RPMI8226 (cell line): ENCODE measurements at places on chromosomes 3 and 15.
A peak's percentile ranks its signal among the peaks of the same experiment; 100 is the strongest.

DNA sequence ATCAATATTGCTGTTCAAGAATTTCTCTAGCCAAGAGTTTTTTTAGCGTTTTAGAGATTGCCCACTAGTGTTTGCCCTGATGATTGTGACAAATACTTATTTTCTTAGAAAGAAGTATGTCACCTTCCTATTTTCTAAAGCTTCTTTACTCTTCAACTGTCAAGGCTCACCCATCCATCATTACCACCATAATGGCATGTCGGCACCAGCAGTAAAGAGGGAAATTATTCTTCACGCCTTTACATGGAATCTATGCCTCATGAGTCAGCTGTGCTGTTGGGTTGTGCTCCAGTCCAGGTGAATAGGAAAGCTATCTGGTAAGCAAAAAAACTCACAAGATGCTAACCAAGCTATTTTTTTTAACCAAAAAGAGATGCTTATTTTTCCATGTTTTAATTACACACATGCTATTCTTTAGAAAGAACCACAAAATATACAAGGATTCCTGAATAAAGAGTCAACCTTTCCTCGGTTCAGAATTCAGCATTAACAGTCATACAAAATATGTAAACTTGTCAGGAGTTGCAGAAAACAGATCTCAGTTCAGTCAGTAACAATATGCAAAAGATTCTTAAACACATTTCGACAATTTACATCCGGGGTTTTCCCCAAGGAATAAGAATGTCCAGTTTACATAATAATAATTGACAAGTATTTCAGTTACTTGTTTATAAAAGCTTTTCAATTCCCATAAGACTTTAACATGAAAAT is 128.0 kb downstream of the ATP8B4 start:
- DNase-seq, result no peak

- DNase-seq, result peak; percentile 84
These were observed at the start of gene PARP14 for GRCh38 chr3:122680475-122681283. Gene PARP14, plus strand, starts transcription at chr3:122680839. Its CDS starts 45 bp downstream, at chr3:122680884.

DNA sequence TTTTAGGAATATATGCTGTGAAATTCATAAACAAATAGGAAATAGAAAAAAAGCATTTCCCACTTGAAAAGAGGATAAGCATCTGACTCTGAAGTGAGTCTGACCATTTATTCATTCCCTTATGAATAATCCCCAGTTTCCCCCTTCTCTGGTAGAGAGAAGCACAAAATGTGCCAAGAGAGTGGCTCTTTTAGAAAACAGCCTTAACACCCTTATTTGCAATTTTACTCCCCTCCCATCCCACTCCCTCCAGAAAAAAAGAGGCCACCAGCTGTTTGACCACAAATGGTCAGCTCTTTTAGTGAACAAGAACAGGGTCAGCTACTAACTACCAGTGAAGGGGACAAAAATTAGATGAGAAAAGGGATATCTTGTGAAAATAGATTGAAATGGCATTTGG is 184.5 kb upstream of the ADAMTS9 start:
- DNase-seq, result no peak

DNA sequence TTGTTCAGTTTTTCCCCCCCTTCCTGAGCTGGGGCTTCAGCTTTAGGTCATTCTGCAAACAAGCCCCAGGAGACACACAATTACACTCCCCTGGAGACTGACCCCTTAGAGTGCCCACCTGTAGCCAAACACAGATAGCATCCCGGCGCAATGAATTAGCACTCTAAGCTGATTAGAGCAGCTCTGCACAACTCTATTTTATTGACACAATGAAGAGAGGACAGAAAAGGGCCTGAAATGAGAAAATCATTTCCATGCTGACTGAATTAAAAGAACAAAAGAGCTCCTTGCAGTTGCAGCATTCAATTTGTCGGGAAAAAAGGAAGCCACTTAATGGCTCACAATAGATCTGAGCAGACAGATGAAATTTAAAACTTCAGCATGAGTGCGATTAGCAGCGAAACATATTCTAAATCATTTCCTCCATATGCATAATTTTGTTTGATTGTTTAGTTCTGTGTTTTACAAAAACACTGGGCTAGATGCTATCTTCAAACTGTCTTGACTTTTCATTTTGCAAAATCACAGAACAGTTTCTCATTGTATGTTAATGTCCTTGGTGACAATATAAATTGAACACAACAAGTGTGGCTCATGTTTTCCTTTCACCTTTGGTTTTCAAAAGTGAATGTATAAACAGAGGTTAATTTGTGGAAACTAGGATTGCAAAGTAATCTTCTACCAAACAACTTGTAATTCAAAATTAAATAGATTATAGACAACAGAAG is 308.6 kb downstream of the MECOM start:
- DNase-seq, result no peak

GRCh38 chr3:156681002-156681401 is 6.6 kb downstream of the TIPARP start:
- peak; percentile 49 for DNase-seq

DNA sequence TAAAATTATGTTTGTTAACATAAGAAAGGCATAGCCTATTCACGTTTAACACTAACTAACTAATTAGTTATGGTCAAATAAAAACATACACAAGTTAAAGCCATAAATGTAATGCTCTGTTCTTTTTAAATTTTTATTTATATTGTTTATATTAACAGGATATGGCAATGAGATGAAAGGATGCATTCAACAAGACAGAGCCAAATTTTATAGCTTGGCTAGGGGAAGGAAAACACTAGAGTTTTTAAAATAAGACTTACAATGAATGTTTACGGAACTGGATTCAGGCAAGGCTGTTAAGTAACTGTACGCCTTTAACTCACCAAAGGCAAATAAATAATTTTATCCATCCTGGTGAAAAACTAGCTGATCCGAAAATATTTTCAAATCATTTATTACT is 86.4 kb downstream of the ZPLD1 start:
- no peak for DNase-seq

- DNase-seq, result no peak
These were observed 58.5 kb downstream of the NEK10 start for GRCh38 chr3:27310688-27311087.

GRCh38 chr3:120095226-120095978 is 1.2 kb upstream of the GSK3B start:
- DNase-seq, result peak; percentile 95

- DNase-seq, result no peak
These were observed 12.7 kb downstream of the GPR156 start for GRCh38 chr3:120272286-120272685.

- DNase-seq, result no peak
These were observed 42.1 kb downstream of the DNAJB8 start for GRCh38 chr3:128424508-128425069.

DNA sequence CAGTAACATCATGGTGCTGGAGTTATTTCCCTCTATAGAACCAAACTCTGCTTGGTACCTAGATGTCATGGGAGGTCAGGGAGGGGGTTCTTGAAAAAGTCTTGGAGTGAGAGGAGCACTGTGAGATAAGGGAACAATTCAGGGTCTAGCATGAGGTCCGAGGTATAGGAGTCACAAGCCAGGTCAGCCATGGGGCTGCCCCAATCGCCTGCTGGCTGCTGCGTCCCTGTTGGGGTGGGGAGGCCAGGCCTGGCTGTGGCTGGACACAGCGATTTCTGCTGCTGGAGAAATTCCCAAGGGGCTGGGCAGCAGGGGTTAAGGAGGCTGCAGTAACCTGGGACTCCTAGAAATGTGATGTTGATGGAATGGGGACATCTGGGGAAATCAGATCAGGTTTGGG is 44.9 kb downstream of the SUSD5 start:
- no peak for DNase-seq

- DNase-seq, result no peak
These were observed 264.6 kb upstream of the SGO1 start for GRCh38 chr3:20450611-20451010.

- peak; percentile 88 for DNase-seq
These were observed 16.2 kb upstream of the C15orf39 start for GRCh38 chr15:75185271-75186029.

GRCh38 chr15:101010781-101011180 is 91.6 kb downstream of the LRRK1 start:
- DNase-seq, result no peak

GRCh38 chr3:30112902-30113484 is 493.4 kb upstream of the TGFBR2 start:
- DNase-seq, result peak; percentile 29

DNA sequence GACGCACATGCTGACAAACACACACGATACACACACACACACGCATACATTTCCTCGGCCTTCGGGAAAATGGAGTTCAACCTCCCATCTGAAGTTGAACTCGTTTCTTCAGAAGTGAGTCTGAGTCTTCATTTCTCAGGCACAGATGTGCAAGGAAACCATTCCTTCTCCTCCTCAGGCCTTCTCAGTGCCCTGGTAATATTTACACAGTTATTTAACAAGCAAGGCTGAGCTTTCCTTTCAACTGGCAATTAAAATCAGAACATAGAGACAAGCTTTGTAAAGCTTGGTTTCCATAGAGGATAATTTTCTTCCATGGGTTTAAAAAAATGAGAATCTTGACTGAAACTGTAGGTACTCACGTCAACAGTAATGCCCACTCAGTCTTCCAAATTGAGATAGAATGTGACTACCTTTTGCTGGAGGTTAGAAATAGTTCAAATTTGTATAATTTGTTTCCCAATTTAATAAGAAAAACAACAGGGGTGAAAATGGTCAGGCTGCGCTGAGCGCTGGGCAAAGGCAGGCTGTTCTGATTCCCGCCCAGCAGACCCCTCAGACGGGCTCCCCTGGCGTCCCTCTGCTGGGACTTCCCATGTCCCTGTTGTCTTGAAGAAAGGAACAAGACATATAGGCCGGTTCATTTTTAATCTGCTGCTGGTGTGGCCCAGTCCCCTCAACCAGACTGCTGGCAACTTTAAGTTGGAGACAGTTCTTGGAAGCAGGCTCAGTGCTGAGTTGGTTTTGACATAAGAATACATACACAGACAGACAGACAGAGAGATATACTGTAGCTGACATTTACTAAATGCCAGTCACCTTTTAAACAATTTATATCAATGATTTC is 174.3 kb downstream of the XXYLT1 start:
- DNase-seq, result no peak

- no peak for DNase-seq
These were observed 2.2 kb downstream of the INAFM2 start for GRCh38 chr15:40325700-40326099.

- DNase-seq, result no peak
These were observed 44.0 kb upstream of the EHHADH start for GRCh38 chr3:185297867-185298266.

DNA sequence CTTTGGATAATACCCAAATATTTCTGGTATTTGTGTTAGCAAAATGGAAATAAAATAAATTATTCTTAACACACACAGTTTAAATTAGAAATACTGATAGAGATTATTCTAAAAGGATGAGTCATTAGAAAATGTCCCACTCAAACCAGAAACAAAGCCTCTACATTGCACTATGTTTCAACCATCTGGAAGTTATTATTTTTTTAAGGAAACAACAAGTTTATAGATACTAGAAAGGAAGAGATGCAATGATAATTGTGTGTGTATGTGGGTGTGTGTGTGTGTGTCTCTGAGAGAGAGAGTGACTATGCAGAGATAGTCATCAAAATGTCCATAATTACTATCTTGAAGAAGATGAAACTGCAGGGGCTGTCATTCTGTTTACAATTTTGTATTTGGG is 1340.5 kb downstream of the ROBO1 start:
- no peak for DNase-seq

DNA sequence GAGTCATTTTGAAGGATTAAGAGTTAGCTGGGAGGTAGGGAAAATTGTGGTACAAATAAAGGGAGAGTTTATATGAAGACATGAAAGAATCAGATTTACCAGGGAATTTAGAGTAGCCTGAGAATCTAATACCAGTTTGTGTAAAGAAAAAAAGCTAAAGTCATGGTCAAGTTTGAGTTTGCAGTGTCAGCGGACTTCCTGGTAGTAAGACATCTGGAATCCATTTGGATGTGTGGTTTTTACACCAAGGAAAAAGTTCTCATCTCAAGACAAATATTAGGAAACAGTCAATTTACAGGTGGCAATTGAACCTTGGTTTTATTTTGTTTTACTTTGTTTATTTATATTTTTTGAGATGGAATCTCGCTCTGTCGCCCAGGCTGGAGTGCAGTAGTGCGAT is 1.5 kb upstream of the P2RY12 start:
- DNase-seq, result no peak

- no peak for DNase-seq
These were observed 14.8 kb upstream of the RBP2 start for GRCh38 chr3:139491027-139491700.

DNA sequence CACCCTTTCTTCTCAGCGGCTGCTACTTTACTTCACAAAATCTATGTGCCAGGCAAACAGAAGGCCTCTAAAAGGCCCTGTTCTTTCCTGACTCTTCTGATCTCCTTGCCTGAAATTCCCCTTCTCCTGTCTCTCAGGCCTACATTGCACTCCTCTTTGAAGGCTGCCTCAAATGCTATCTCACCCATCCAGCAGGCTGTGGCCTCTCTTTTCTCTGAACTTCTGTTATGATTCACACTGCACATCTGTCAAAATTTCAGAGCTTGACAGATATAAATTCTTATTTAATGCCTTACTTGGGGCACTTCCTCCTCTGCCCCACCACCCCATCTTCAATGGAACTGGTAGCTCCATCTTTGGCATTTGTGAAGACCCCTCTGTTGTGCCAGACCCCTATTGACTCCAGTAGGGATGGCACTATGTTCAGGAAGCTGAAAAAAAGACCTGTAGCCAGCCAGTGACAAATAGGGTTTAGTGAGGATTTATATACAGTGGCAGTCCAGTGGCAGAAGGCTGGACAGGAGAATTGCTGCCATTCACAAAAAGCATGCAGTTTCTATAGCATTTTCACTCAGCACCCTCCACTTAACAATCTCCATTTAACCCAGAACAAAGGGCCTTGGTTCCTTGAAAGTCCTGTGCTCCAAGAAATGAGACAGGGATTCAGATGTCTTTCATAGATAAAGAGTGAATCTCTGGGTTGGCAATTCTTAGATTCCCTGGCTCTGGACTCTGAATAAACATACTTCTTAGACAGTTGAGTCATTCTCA is 415.8 kb upstream of the GRM7 start:
- no peak for DNase-seq

GRCh38 chr3:72821161-72821781 is 27.0 kb downstream of the SHQ1 start:
- DNase-seq, result no peak

DNA sequence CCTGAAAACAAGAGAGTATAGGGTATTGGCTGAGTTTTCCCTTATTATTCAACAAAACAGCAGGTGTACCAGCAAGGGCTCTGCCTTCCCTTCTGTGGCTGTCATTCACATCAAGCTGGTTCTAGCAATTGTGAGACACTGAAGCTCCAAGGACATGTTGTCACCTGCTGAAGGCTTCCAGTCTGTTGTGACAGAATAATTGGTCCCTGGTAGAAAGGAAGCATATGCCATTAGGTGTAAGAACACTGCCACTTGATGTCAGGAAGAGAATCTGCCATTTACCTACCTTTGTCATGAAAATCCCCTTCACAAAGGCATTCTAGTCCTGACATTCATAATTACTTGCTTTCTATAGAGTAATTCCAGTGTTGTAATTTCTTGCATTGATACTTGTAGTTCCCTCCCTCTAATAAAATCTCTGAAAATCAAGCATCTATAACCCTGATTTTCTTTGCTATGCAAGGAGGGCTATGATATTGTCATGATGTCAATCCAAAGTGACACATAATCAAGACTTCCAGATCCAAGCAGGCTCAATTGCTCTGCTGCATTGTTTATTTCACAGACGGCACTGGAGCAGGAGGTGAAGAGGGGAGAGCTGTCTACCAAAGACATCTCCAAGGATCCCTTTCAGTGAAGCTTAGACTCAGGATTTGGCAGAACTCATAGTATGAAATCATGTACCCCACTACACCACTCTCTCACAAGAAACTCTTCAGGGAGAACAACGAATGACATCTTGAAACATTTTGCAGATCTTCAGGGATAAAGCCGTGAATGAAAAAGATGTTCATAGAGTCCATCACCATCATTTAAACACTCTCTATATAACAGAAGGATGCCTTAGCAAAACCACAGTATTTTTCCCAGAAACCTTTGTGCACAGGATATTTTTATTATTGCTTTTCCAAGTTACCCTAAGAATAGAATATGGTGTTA is 425.3 kb downstream of the RBMS3 start:
- no peak for DNase-seq
